ENCODE measurements at places on chromosomes 12 and 14.

- DNase-seq, result no peak
These were observed 56.2 kb downstream of the SSPN start for GRCh38 chr12:26251600-26251999.

DNA sequence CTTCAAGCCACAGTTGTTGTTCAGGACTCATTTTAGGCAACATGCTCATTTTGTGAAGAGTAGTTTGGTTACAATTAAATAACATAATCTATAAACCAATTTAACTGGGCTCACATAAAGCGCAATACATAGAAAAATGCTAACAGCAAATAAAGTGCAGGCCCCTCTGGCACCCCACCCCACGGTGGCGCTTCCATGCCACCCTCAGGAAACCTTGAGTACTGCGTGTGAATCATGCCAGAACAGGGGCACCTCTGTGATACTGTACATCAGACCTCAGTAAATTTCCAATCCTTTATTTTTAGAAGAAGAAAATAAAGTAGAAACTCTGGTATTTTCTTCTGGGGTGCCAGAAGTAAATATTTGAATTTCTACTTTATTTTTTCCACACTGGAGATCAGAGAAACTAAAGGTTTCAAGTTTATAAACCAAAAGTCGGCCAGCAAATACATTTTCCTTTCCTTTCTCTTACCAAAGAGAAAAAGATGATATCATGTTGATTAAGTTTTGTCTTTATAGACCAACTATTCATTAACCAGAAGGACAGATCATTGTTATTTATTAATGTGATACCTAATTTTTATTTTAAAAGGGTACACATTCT is 316.8 kb downstream of the PAWR start:
- no peak for DNase-seq

DNA sequence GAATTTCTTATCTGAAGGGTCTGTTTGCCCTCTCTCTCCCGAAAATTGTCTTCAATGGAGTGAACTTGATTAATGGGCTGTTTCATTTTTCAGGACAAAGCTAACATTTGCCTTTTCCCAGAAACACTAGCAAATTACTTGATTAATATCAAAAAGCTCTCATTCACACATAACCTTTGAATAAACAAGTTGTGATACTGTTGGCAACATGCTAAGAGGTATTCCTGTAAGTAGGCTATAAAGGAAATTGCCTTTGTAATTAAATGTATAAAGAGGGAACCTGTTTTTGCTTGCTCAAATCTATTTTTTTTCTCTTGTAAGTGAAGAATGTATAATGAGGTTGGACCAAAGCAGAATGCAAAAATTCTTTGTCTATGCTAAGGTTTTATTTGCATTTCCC is 457.2 kb downstream of the TMTC2 start:
- DNase-seq, result no peak

DNA sequence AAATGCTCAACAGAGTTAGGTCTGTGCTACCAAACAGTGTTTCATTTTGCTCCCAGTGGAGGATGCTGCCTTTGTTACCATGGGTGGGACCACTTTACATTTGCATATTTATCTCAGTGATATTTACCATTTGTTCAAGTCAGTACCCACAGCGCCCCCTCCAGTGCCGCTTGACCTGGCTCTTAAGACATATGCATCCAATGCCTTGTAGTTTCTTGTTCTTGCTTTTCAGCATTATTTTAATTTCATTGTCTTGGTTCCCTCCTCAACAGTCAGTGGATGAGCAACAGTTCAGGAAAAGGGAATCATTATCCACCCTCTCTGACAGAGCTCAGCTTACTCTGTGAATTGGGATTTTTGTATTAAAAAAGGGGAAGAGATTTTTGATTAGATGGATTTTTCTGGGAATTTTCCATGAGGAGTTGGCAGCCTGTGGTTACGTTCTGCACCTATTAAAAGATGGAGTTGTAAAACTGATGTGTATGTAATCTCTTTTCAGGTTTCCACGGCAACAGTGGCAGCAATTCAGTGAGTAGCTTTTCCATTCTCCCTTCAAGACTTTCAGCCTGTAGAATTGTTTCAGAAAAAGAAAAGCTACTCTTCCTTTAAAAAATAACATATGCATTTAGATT is 240.5 kb upstream of the DAAM1 start:
- DNase-seq, result no peak

DNA sequence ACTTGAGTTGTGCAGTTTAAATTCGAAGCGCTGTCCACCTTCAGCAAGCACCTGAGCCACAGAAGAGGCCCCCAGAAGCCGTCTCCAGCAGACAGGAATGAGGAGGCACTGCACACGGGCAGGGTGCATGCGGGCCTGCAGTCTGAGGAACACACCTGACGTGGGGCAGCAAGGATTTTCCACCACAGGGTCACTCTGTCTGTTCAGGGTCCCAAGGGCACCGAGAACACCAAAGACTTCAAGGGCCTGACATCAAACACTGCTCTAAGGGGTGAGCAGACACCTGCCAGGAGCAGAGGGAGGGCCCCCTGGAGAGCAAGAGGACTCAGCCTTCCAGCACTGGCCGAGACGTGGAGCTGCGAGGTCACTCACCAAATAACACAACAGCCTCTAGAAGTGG is 99.7 kb upstream of the C14orf180 start:
- DNase-seq, result no peak

GRCh38 chr12:57591782-57592325 is 862 bp downstream of the PIP4K2C start:
- no peak for DNase-seq

Data from stimulated activated CD8-positive, alpha-beta memory T cell treated with anti-CD3 and anti-CD28 coated beads, Interleukin-15, amount 100 ng/mL, for 4 hours (primary cell).